Activated T-helper 1 cell treated with anti-CD3 and anti-CD28 coated beads, Interleukin-12 subunit alpha, Interleukin-12 subunit beta, Interleukin-2, Interleukin-4 antibody, amounts not matched to agents 30 ng/mL and 10 ng/mL and 1 ng/mL, durations not matched to agents 14 hours and 24 hours and 36 hours (primary cell): ENCODE measurements at places on chromosomes 6 and 20. TPM values are rescaled to one million over a fixed set of nuclear protein-coding genes. Genes with fewer than 3 reads are reported as not detected.

Gene CBLN4
- not detected in 2 replicates for total RNA-seq

Gene SPATS1
- total RNA-seq = not detected in 2 replicates

Gene EGFL8
- 8.3 and 9.1 TPM in 2 replicates for total RNA-seq

Gene RNF144B
- total RNA-seq = 0.44 and 0.86 TPM in 2 replicates

- H3K27ac ChIP-seq = no peak overlapping the region
- H3K4me1 ChIP-seq = no peaks in the 10 kb centered on the region
- peaks cover 4% of the 10 kb centered on the region for H3K27me3 ChIP-seq
- H3K4me3 ChIP-seq = no peak overlapping the region
- no peak for DNase-seq
Observed at GRCh38 chr20:57934007-57934805, 224.4 kb upstream of the PMEPA1 start.

Gene GRM1
- not detected in 2 replicates for total RNA-seq

DNA sequence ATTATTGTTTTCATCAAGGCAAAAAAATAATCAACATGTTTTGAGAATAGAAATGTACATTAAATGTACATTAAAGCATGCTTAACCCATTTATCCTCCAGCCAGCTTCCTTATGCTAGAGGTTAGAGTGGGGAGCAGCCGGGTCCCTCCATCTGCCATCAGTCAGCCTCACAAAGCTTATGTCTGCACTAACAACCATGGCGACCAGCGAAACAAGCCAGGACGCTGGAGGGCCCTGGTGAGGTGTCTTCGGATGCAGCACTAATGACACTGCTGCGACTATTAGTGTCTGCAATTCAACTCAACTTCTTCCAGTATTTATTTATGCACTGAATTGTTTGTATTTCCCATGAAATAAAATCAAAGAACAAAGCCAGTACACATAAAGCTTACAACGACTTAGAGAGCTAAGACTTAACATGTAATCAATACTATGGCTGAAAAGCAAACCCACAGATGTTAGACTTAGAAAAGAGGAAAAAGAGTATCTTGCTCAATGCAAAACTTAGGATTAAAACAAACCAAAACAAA, 6.8 kb downstream of the CLDN20 start:
- H3K4me1 ChIP-seq = peaks cover 13% of the 10 kb centered on the region
- H3K4me3 ChIP-seq = no peak overlapping the region
- no peaks in the 10 kb centered on the region for H3K27me3 ChIP-seq
- peaks cover 19% of the 10 kb centered on the region for H3K36me3 ChIP-seq

GRCh38 chr6:144898741-144899140, 613.6 kb downstream of the UTRN start:
- no peak overlapping the region for H3K27ac ChIP-seq
- peaks cover 11% of the 10 kb centered on the region for H3K27me3 ChIP-seq
- H3K4me3 ChIP-seq = no peak overlapping the region

Gene BMP6
- 0.86 and 1.1 TPM in 2 replicates for total RNA-seq

Gene MAFB
- 2.0 and 2.3 TPM in 2 replicates for total RNA-seq

Gene COL12A1
- total RNA-seq = 0.03 TPM in 1 of 2 replicates, not detected in the other

Gene RAD21L1
- total RNA-seq = not detected in 2 replicates

Gene DPPA5
- not detected in 2 replicates for total RNA-seq

DNA sequence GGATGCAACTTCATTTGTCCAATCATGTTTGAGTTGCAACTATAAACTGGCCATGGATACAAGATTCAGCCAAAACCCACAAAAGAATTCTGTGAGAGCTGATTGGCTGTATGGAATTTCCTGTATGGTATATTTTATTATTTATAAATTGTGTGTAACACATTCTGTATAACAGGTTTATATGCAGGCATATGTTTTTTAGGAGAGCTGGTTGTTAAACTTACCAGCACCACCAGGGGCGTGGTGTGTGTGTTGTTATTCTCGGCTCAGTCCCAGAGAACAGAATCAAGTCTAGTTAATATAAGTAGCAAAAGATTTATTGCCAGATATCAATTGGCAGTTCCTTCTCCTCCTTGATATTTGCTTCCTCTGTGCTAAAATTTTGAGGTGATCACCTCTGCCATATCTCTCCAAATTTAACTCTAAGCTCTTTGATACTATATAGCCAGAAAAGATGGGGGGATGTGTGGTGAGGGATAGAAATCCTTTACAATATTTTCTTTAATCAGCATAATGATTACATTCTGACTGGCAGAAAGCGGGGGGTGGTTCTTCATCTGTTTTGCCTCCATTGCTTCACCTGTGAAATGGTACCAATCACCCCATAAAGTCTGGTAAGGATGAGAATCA, 22.9 kb downstream of the CNBD2 start:
- no peak for DNase-seq
- H3K4me3 ChIP-seq = no peak overlapping the region
- H3K27ac ChIP-seq = no peak overlapping the region

- H3K27me3 ChIP-seq = no peaks in the 10 kb centered on the region
- peak overlapping the region; percentile 70 for H3K4me3 ChIP-seq
- peaks cover 70% of the 10 kb centered on the region for H3K36me3 ChIP-seq
- H3K27ac ChIP-seq = peak overlapping the region; percentile 97
- H3K4me1 ChIP-seq = peaks cover 95% of the 10 kb centered on the region
Observed at GRCh38 chr6:111750753-111751673, 122.2 kb downstream of the FYN start.

DNA sequence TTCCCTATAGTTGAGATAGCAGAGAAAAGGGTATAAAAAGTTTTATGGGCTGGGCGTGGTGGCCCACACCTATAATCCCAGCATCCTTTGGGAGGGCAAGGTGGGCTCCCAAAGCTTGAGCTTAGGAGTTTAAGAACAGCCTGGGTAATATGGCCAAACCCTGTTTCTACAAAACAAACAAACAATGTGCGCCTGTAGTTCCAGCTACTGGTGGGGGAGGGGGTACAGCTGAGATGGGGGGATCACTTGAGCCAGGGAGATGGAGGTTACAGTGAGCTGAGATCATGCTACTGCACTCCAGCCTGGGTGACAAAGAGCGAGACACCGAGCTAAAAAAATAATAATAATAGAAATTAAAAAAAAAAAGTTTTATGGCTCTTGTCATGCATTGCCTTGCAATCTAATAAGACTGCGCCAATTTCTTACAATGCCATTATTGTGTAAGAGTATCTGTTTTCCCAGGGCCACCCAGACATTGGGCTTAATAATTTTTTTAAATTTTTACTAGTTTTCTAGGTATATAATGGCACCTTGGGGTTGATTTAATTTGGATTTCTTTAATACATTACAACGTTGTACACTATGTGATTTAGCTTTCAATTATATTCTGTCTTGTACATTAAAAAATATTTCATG, 3.9 kb downstream of the ACSS2 start:
- no peak overlapping the region for H3K4me3 ChIP-seq
- no peaks in the 10 kb centered on the region for H3K27me3 ChIP-seq
- peaks cover 20% of the 10 kb centered on the region for H3K36me3 ChIP-seq

DNA sequence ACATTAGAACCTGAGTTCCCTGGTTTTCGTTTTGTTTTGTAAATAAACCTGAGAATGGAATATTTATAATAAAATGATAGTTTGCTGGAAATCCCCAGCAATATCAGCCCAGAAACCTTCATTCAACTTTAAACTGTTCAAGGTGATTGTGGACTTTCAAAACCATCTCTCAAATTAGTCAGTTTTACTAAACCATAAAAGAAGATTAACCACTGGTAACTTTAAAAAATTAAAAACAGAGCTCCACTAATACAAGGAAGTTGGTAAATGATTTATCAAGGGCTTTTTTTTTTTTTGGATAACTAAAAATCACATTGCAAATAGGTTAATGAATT, 10.0 kb downstream of the MBOAT1 start:
- no peak overlapping the region for H3K4me3 ChIP-seq
- no peaks in the 10 kb centered on the region for H3K27me3 ChIP-seq
- H3K27ac ChIP-seq = peak overlapping the region; percentile 30
- peaks cover 18% of the 10 kb centered on the region for H3K36me3 ChIP-seq

Gene RAMACL
- total RNA-seq = 0.29 and 0.42 TPM in 2 replicates

Gene PNLDC1
- total RNA-seq = 0.56 and 0.78 TPM in 2 replicates

Gene GTSF1L
- 0.39 TPM in 1 of 2 replicates, not detected in the other for total RNA-seq

Gene ERVFRD-1
- not detected in 2 replicates for total RNA-seq

DNA sequence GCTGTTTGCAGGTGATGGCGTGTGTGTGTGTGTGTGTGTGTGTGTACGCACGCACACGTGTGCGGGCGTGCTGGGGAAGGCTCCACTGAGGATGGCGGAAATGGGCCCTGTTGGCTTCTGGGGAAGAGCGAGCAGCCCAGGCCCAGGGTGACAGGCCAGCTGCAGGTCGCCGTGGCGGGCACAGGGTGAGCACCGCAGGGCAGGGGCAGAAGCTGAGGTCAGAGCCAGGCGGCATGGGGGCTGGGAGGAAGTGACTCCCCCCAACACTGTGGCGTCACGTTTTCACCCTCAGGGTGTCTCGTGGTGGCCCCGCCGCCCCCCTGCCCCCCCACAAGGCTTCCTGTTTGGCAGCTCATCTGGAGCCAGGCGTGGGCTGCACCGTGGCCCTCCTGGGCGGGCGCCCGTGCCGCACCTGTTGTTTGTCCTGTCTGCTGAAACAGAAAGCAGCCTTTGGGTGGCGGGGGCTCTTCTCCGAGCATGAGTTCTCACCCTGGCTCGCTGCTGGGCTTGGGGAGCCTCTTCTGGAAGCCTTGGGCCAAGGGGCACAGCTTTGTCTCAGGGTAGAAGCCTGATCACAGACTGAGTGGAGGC, 7.1 kb downstream of the RBM38 start:
- H3K36me3 ChIP-seq = peaks cover 69% of the 10 kb centered on the region
- peak; percentile 69 for DNase-seq
- H3K27me3 ChIP-seq = no peaks in the 10 kb centered on the region
- H3K27ac ChIP-seq = peak overlapping the region; percentile 94
- H3K4me1 ChIP-seq = peaks cover 62% of the 10 kb centered on the region

Gene UBD
- 0.59 and 0.93 TPM in 2 replicates for total RNA-seq

DNA sequence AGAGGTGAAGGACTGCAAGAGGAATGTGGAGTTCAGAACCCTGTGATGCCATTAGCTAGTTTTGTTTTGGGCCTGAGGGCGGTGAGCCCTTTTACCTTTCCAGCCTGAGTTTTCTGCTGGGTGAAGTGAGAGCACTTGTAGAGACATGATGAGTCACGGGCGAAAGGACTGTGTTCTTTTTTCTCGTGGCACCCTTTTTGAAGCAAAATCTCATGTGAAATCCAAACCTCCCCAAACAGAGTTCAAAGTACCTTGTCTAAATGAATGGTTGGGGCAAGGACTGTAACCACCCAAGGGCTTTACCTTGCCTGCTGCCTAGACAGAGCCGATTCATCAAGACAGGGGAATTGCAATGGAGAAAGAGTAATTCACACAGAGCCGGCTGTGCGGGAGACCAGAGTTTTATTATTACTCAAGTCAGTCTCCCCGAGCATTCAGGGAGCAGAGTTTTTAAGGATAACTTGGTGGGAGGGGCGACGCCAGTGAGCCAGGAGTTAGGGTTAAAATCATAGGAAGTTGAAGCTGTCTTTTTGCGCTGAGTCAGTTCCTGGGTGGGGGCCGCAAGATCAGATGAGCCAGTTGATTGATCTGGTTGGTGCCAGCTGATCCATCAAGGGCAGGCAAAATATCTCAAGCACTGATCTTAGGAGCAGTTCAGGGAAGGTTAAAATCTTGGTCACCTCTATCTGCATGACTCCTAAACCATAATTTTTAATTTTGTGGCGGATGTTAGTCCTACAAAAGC, 25.8 kb downstream of the SAMD5 start:
- H3K36me3 ChIP-seq = no peaks in the 10 kb centered on the region
- DNase-seq = no peak
- no peak overlapping the region for H3K4me3 ChIP-seq
- H3K4me1 ChIP-seq = no peaks in the 10 kb centered on the region
- peaks cover 13% of the 10 kb centered on the region for H3K27me3 ChIP-seq

DNA sequence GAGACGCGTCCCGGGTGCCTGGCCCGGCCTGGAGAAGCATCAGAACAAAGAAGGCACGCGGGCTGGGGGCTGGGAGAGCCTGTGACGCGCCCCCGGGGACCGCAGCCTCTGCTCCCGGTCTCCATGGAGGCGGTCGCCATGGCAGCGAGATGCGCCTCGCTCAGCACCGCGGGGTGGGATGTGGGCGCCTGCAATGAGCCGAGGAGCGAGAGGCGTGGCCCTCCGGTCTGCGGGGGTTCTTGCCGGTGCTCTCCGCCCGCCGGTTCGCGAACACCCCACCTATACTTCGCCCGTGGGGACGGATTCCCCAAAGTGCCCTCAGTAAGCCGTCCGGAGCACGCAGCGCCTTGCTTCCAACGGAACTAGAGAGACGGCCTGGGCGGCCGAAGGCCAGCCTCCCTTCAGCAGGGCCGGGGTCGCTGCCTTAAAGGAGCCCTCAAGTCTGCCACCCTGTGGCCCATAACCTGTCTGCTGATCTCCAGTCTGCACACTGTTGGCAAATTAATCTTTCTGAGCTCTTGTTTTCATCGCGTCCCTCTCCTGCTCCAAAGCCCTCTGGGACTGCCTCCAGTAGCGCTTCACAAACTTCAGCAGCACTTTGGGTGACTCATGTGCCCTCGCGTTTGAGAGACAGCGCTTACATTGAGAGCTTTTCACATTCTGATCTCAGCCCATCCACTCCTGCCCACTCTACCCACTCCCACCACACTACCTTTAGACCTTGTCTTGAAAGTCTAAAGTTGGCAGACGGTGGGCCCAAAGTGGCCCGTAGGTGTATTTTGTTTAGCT, 983 bp upstream of the ADISSP start:
- H3K27me3 ChIP-seq = peaks cover 9% of the 10 kb centered on the region
- peak; percentile 74 for DNase-seq
- H3K4me3 ChIP-seq = peak overlapping the region; percentile 87
- peaks cover 20% of the 10 kb centered on the region for H3K4me1 ChIP-seq

DNA sequence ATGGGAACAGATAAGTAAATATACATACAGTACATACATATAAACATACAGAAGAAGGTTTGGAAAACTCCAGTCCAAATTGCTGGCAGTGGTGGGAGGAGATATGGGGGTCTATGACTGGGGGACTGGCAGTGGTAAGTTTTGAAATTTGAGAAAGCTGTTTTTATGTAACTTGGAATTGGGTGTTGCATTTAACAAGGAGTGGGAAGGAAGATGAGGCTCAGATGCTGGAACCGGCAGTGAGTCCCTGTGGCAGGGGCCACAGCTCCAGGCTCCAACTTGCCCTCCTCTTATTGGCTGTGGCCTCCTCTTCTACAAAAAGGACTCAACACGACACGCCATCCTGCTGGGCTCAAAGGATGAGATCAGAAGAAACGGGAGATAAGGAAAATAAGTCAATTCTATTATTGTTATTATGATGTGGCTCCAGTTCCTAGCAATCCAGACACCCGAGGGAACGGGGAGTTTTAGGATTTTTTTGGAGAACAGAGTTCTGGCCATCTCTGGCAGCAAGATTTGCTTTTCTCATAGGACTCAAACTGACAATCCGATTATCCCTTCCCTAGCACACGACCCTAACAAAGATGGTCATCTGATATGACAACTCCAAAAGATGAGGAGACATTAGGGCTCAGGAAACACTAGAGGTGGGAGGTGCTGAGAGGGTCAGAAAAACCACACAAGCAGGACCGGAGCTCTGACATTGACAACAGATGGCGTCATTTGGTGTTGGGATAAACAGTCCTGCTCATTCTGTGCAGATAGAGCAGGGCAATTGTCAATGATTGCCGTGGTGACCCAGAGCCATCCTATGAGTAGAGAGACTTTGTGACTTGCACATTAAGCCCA, 6.0 kb upstream of the TGM2 start:
- no peak overlapping the region for H3K4me3 ChIP-seq
- DNase-seq = no peak
- H3K27me3 ChIP-seq = no peaks in the 10 kb centered on the region

Gene SEC63
- total RNA-seq = 87.1 and 90.7 TPM in 2 replicates
